GM12892 (cell line): ENCODE measurements at places on chromosomes 5 and 9.

DNA sequence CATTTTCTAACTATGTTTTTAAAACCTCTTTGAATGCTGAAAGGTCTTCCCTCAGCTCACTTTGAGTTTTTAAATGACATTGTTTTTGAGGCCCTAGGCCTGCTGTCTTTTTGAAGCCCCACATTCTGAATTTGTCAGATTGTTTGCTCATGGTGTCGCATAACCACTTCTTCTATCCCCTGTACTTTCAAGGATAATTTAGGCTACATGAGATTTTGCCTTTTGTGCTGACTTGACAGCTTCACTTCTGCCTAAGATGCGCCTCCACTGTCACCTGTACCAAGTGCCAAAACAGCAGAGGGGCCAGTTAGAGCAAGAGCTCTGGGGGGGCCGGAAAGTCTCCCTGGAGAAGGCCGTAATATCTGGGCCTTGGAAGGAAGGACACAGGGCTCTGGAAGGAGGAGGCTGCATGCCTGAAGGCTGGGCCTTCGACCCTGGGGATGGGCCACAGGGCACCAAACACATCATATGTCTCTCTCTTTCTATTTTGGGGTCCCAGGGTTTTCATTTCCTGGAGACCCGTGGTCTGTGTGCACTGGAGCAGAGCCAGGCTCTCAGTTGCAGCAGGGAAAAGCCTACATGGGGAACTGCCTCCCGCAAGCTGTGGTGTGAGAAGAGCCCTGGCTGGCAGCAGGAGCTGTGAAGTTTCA is 49.1 kb downstream of the NDST1 start:
- DNase-seq = no peak

DNA sequence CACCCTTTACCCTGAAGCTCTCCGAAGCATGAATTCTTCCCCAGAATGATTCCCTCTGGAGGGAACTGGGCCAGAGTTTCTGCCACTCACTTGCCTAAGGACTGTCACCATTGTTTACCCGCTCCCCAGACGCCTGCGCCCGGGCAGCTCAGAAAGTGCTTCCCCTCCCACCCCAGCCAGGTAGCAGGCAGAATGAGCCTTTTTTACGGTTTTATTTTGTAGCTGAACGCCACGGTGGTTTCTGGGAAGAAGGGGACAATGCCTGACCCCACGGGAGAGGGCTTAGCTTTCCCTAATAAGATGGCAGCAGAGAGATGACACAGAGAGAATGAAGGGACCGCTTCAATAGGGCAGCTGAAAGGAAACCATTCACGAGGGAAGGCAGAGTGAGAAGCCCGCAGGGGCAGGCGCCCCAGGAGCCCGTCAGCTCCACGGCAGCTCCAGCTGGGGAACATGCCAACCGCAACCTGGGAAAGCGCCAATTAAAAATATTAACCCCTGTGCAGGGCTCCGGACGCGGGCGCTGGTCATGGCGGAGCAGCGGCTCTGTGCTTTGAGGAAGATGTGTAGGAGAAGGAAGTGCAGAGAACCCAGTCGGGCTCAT is 20.4 kb upstream of the NTNG2 start:
- no peak for DNase-seq

DNA sequence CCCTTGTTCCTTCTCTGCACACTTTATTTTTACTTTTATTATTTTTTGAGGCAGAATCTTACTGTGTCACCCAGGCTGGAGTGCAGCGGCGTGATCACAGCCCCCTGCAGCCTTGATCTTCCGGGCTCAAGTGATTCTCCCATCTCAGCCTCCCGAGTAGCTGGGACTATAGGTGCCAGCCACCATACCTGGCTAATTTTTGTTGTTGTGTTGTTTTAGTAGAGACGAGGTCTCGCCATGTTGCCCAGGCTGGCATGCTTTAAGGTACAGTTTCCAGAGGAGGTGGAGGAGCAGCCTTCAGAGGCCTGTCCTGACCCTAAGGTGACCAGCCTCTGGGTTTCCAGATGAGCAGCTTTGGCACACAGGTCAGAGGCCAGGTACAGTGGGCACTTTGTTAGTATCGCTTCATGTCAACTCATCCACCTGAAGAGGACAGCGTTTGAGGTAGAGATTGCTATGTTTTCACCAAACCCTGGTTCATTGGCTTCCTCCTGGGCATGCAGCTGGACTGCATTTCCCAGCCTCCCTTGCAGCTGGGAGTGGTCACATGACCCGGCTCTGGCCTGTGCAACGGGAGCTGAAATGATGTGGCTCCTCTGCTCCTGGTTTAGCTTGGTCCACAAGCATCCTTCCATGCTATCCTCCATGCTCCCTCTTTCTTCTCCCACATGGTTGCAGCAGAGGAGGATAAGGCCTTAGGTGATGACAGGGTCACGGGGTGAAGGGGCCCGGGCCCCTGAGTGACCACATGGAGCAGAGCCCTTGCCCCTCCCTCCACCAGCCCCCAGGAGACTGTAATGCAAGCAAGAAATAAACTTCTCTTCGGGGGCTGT is 139.3 kb upstream of the IER5L start:
- DNase-seq = no peak

GRCh38 chr5:14655146-14655741 is 9.3 kb upstream of the OTULIN start:
- no peak for DNase-seq

DNA sequence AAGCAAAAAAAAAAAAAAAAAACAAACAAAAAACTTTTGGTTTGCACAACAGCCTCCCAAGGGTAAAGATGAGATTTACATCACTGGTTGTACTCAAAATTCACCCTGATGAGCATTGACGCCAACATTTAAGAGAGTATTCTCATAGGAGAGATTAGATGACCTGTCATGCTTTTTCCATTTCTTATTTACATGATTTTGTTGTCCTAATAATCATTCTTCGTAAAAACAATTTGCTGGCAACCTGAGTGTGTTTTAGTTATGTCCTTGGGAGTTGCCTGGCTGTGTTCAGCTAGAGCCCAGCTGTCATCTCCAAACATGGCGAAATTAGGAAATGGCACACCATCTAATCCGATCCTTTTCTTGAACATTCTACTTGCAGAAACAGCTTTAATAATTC is 186.4 kb upstream of the MRPS30 start:
- DNase-seq = no peak

DNA sequence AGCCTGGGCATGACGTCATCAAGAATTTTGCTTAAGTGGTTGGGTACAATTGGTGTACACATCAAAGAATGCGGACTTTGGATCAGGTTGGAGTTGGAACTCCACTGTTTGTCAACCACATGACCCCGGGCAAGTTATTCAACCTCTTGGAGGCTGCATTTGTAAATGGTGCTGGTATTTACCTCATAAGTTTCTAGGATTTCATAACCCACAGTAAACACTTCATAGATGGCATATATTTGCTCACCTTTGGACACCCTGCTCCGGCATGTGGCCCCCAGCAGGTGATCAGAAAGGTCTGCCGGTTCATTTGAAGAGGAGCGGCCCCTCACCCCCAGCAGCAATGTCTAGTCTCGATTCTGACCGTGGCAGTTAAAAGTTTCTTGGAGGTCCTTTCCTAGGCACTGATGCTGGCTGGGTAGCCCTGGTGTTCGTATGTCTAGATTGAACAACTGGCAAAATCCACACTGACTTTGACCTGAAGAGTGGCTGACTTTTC is 60.6 kb downstream of the IL6ST start:
- DNase-seq = no peak
